ENCODE measurements at places on chromosomes 13 and 19.

DNA sequence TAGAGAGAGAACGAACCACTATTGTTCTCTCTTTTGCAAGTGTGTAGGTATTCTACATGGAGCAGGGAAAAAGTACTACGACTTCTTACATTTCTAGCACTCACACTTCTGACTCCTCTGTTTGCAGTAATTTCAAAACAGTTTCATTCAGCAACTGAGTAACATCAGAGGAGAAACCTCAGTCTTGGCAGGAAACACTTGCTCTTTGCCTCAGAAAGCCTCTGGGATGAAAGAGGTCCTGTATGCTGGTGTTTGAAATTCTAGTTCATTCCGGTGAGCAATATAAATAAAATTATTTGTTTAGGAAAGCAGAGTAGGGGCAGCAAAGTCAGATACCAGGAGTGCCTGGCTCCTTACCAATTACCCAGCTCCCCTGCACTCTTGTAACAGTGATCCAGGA is 595.5 kb downstream of the TBC1D4 start:
- no peak for ATAC-seq

- ATAC-seq: peak; percentile 37
Observed at GRCh38 chr19:43774103-43774939, 6.5 kb downstream of the KCNN4 start.

- ATAC-seq: peak; percentile 4
Observed at GRCh38 chr19:37218592-37218935, 550 bp downstream of the ZNF383 start.

GRCh38 chr19:1495799-1496713 is 5.1 kb downstream of the REEP6 start:
- ATAC-seq: no peak

DNA sequence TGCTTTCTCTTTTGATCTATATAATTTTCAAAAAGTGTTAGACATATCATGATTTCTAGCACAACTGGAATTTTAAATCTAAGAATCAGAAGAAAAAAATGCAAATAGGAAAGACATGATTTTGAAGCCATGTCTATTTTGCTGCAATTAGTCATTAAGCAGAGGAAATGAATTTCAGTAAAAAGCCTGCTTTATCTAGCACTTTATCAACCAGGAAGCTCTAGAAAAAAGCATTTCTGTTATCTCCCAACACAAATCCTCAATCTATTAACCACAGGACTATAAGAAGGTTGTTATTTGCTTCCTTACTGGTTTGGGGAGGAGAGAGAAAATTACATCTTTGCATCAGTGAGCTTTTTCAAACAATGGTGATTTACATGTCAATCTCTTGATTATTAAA is 716.7 kb downstream of the DIAPH3 start:
- peak; percentile 29 for ATAC-seq

DNA sequence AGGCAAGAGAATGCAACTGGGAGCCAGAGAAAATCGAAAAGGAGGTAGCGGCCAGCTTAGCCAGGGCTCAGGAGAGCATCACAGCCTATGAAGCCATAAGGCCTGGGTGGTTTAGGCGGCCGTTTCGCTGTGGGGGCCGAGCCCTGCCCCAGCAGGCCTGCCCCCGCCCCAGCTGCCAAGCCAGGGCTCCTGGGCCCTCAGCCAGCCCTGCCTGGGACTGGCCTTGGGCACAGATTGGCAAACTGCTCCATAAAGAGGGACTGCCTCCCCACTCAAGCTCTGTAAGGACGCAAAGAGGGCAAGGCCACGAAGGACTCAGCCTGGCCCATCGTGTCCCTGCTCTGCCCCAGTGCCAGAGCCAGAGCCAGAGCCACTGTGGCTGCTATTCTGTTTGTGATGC is 10.2 kb downstream of the ZNF653 start:
- ATAC-seq: no peak

- ATAC-seq: no peak
Observed at GRCh38 chr13:46278474-46278873, 66.7 kb downstream of the LRRC63 start.

DNA sequence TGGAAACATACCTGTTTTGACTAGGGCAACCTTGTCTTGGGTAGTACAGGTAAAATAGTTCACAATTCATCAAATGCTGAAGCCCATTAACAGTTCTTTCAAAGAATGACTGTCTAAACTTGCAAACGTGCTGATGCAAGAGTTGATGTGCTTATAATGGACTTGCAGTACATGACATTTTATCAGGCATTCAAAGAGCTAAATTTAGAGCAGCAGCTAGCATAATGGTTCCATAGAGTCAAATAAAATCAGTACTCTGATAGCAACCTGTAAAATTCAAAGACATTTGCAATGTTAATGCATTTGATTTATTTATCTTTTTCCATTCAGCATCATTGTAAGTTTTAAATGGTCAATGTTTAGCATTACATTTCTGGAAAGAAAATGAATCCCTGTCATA is 979.7 kb upstream of the SLC10A2 start:
- ATAC-seq: no peak

GRCh38 chr13:99792079-99792921 is 179.3 kb downstream of the ZIC5 start:
- ATAC-seq: no peak

All from SK-N-SH treated with all-trans-retinoic acid at 6 μM for 48 hours (cell line).